ENCODE measurements at places on chromosomes 5 and 9.

GRCh38 chr5:138790684-138791083 lies 37.5 kb downstream of the CTNNA1 start:
- DNase-seq = no peak

DNA sequence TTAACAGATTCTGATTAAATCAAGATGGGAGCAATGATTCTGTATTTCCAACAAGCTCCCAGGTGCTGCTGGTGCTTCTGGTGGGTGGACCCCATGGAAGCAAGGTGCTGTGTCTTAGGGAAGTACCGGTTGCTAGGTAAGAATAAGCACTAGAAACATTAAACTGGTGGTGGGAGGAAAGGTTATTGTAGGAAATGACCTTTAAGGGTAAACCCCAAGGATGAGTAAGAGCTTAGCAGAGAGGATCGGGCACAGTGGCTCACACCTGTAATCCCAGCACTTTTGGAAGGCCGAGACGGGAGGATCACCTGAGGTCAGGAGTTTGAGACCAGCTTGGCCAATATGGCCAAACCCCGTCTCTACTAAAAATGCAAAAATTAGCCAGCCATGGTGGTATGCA lies 16.2 kb upstream of the CREBRF start:
- no peak for DNase-seq

DNA sequence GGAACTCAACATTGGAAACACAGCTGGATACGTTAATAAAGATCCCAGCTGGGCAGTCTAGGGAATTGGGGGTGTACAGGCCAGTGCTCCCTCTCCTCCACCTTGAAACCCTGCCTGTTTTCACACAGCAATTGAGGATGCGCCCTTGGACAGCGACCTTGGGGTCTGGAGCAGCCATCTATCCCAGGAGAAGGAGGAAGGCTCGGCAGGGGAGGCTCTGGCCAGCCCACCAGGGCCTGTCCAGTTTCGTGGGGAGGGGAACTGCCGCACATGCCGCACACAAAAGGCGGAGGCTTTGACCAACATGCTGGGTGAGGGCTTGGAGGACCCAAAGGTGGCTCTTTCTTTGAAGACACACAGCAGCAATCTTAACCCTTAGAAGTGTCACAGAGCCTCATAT lies 1.4 kb downstream of the COL23A1 start:
- no peak for DNase-seq

GRCh38 chr5:38404667-38405276 lies 146.4 kb downstream of the EGFLAM start:
- no peak for DNase-seq

DNA sequence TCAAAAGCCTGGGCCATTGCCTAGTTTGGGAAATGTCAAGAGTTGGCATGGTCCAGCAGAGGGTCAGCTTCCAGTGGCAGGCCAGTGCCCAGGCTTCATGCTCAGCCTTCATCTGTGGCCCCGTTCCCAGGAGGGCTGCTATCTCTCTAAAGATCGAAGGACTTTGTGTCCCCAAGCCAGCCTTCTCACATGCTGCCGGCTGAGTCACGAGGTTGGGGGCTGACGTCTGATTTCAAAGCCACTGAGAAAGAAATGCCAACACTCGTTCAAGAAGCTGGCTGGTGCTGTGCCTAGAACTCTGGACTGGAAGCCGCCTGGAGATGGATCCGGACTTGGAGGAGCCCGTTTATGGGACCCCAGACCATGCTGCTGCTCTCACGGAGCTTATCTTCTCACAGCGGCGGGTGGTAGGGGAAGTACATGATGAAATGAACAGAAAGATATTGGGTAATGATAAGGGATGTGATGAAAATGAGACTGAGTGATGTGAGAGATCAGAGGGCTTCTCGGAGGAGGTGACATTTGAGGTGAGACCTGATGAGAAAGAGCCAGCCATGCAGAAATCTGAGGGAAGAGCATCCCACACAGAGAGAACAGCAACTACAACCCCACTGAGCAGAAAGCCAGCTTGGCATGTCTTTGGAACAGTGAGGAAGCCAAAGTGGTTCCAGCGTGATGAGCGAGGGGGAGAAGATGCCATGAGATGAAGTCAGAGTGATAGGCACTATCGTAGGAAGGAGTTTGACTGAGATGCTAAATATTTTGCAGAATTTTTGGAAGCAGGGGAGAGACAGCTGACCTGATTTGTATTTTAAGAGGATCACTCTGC lies 54.9 kb upstream of the BOD1 start:
- DNase-seq = no peak

GRCh38 chr5:52132053-52132452 lies 655.7 kb upstream of the ITGA1 start:
- no peak for DNase-seq

- no peak for DNase-seq
Observed at GRCh38 chr5:3598769-3599211, 3.2 kb downstream of the IRX1 start.

- DNase-seq = no peak
Observed at GRCh38 chr9:134936346-134937163, 18.8 kb upstream of the FCN1 start.

DNA sequence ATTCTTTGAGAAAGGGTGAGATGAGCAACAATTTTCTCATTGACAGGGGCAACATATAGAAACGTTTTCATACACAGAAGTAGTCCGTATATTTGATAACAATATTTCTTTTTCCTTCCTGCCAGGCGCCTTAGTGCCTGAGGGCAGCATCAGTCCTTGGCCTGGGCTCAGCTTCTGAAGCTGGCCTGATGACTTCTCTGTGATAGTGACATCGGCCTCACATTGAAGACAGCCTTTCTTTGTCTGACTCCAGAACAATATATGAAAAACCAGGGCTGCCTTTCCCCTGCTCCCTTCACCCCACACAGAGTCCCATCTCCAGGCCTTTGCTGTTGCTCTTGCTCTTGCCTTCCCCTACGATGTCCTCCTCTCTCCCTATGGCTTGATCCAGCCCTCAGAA lies 24.1 kb upstream of the TCOF1 start:
- no peak for DNase-seq

DNA sequence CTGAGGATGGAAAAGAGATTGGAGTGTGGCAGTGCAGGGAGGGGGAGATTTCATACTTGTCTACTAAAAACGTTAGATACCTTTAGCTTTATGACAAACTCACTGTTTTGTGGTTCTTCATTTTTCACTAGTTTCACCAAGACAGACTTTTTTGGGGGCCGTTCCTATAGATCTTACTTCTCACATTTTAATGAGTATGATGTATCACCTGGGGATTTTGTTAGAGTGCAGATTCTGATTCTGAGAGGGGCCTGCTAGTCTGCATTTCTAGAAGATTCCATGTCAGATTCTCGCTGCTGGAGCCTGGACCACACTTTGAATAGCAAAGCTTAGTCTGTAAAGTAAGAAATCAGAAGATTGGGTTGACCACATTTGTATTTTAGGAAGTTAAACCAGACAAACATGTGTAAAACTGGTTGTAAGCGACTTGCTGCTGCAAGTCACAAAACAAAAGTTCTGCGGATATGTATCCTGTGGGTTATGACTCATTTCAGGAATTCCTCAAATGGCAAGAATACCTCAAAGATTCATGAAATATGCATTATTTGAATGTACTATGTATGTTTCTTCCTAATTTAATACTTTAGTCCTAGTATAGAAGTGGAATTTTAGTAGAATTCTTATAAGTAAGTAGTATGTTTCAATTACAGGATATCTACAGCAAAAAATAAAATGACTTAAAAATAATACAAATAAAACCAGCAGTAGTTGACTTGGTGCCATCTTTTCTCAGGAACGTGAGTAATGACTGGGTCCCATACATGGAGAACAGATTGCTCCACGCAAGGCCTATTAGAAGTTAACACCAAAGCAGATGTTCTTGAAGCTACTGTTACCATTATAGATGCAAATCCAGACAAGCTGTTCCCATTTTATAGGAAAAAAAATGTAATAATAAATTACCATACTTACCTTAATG lies 27.8 kb downstream of the NFIL3 start:
- no peak for DNase-seq

DNA sequence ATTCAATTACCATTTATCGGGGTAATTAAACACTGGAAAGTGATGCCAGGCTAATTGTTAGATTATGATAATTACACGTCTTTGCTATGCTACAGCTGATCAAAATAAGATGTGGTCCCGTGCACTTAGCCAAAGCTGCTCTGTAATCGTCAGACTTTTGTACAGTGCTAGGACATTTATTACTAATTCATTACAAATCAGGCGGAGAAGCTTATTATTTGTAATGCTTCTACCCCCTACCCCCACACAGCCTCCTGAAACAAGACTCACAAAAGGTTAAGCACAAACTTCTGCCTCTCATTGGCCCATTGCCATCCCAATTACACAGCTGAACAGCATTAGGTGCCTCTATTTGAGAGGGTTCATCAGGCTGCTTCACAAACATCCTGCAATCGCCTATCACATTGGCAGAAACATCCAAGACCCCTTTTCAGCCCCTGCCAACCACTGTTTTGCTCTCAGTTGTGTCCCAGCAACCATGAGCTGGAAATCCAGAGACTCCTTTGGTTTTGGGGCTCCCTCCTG lies 232.7 kb downstream of the EFNA5 start:
- DNase-seq = no peak

Data from NCI-H187 treated with DMSO at 0.1 percent for 48 hours (cell line).